ENCODE measurements at places on chromosomes 1 and 21.

DNA sequence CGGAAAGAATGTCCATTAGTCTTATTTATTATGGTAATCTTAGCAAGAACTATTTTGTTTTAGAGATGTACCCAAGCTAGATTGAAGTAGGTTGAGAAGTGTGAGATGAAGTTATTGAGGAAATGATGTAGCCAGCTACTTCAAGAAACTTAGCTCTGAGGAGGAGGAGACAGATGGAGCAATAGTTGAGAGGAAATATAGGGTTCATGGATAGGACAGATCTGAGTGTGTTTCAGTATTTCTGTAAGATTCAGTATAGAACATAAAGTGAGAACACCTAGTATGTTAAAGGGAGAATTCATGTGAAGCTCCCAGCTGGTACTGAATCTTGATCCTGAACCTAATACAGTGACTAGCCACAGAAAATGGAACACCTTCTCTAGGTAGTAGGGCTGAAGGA is 28.9 kb downstream of the TSNAX start:
- DNase-seq: no peak

- DNase-seq: peak; percentile 75
Measured at GRCh38 chr1:243917177-243917862, 67.3 kb upstream of the AKT3 start.

DNA sequence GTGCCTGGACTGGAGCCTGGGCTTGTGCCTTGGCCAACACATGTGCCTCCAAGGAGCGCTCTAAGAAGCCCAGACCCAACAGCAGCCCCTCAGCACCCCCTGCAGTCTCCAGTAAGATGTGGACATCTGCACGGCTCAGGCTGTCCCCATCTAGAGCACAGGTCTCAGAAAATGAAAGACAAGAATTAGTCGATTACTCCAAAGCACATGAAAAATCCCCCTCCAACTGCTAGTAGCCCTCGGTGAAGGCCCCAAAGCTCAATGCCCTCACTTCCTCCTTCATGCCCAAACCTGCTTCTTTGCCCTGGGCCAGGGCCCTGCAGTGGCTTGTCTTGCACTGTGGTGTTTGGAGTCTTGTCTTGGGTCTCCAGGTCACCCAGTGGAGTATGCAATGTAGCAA is 21.9 kb upstream of the ERO1B start:
- no peak for DNase-seq

DNA sequence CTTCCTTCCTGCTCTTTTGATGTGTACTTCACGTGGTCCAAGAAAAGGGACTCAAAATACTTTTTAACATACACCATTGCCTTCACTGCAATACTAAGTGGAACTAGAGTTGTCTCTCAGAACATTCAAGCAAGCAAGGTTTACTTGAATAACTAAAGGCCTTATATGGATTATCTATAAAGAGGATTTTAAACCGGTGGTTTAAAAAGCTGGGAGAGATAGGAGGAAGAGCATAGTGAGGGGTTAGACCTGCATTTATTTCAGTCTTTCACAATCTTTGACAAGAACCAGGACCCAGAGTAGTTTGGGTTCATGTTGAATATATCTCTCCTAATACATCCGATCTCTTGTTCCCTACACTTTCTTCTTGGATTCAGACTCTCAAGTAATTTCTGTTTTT is 6.9 kb downstream of the S1PR1 start:
- no peak for DNase-seq

- DNase-seq: peak; percentile 62
Measured at GRCh38 chr1:152440635-152441471, 26.8 kb upstream of the CRNN start.

GRCh38 chr1:212529211-212529741 is 79.3 kb upstream of the ATF3 start:
- DNase-seq: no peak

GRCh38 chr1:11920239-11920903 is 5.9 kb downstream of the KIAA2013 start:
- DNase-seq: no peak

GRCh38 chr1:13813398-13814012 is 113.5 kb downstream of the PRDM2 start:
- no peak for DNase-seq

- no peak for DNase-seq
Measured at GRCh38 chr1:23163395-23163794, 5.3 kb downstream of the LUZP1 start.

GRCh38 chr1:55156093-55156492 is 59.1 kb downstream of the USP24 start:
- no peak for DNase-seq

DNA sequence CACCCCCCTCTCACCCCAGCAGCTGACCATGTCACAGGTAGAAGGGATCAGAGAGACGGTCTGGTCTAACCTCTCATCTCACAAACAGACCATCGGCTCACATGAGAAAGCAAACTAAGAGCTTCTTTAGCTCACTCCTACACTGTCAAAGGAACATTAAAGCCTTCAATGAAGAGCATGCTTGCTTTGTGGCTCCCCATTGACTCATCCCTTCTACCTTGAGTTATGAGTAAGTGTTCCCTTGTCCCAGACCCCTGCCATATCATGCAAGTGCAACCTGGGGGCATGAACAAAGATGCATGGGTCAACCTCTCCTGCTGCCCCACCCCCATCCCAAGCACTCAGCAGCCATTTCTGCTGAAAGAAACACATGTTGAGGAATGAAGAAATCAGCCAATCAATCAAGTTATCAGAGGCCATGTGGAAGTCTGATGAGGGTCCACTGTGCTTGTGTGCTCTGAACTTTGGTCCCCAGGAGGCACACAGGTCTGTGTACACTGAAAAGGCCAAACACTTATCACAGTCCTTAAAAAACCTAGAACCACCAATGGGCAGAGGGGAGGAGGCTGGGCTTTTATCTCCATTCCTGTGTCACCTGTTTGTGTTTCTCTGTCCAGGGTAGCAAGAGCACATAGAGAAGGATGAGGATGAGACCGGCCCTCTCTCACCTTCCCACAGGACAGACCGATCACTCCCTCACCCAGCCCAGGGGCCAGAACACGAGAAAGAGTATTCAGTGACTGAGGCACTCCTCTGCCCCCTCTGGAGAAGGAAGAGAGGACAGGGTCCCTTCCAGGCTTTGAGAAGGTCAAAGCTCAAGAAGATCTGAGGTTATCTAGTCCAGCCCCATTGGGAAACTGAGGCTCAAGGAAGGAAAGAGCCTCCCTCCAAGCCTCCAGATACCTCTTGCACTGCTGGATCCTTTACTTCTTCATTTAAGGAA is 9.5 kb downstream of the ETNK2 start:
- no peak for DNase-seq

- DNase-seq: peak; percentile 1
Measured at GRCh38 chr1:192639607-192640368, 3.8 kb downstream of the RGS13 start.

DNA sequence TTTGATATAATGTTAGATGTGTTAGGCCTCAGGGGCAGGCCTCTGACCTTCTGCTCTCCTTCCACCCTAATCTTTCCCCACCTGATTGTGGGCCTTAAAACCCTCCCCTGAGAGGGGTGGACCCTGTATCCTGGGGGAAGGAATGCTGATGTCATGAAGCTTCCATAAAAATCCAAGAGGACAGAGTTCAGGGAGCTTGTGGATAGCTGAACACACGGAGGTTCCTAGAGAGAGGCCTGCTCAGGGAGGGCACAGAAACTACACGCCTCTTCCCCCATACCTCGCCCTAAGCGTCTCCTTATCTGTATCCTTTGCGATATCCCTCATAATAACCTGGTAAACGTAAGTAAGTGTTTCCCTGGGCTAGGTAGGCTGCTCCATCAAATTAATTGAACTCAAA is 4.3 kb downstream of the MFN2 start:
- DNase-seq: no peak

- DNase-seq: no peak
Measured at GRCh38 chr21:17455451-17455850, 57.4 kb upstream of the CXADR start.

DNA sequence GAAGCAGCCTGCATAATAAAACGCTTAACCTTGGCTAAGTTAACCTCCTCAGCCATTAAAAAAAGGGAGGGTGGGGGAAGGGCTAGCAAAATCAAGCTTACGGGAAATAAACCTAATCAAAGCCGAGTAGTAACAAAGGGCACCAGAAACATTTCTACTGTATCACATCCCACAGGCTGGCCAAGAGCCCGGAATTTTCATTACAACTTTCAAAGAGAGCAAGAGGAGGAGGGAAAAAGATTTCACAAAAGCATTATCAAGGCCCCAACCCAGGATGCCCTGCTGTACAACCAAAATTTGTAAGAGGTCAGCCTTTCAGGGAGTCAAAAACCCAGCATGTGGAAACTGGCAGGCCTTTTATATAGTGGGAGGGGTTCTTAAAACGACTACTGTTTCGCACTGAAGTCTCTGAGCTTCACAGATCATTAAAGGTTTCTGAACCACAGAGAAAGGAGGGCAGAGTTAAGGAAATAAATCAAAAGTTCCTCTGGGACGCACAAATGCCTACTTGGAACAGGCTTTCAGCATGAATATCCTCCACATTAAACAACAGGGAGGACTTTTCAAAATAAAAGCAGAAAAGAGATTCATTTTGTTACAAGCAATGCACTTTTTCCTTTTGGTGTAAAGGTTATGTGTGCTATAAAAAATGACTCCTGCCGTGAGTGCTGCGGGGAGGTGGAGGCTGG is 90.4 kb downstream of the SLC45A1 start:
- DNase-seq: no peak

DNA sequence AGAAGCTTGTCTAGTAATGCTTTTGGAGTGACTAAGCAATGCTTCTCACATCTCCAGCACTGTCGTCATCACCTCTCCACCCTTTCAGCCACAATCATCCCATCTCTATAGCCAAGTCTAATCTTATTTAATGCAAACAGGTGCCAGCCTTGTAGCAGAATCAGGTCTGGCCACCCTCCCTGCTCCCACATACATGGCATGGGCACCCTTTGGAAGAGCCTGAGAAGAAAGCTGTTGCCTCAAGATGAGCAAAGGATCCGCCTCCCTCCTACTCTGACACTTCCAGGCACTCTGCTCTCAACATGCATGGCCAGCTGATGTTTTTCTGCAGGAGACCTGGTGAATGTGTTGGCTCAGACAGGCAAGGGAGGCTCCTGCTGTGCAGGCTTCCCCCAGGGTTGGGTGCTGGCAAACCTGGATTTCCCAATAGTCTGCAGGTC is 113.1 kb upstream of the GRIK3 start:
- no peak for DNase-seq

GRCh38 chr1:87852410-87853161 is 523.9 kb downstream of the LMO4 start:
- DNase-seq: no peak

DNA sequence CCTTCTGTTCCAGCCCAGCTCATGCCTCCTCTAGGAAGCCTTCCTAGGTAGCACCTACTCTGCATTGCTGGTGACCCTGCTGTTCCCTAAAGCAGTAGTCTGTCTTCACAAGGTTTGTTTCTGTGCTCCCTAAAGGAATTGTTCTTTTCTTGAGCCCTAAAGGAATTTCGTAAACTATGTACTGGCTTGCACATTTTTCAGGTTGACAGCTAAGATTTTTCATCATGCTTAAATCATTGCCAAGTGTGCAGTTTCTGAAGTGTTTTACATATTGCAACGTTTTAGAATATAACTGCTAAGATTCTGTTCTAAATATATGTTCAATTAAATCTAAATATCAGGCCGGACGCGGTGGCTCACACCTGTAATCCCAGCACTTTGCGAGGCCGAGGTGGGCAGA is 13.1 kb downstream of the S100A16 start:
- DNase-seq: no peak

- DNase-seq: no peak
Measured at GRCh38 chr1:154813846-154814505, 56.1 kb downstream of the KCNN3 start.

DNA sequence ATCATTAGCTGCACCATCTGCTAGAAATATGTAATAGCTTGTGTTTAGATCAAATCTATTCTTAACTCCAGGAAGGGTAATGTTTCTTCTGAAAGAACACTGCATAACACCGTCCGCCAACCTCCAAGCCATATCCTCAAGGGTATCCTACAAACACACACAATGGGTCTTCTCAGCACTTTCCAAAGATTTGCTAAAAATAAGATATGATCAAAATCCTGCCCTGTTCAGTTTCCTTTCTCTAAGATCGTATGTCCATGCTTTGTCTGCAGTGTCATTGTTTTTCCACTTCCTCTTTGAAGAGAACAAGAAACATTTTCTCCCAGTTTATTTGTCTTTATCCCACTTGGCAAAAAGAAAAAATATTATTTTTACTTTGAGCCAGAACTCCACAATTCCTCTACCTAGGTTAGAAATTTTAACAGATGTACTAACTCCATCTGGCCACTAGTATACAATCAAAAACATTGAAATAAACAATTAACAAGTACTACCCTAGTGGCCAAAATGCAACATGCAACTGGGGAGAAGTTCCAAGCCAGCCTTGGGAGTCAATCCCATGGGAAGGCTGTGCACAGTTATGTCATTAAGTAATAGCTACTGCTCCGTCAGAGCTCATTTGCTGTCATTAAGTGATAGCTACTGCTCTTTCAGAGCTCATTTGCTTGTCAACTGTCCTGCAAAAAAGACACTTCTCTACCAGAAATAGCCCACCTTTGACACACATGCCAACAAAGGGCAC is 37.8 kb downstream of the FRRS1 start:
- DNase-seq: no peak

Measured in HS-27A (cell line).